Activated CD4-positive, alpha-beta T cell treated with anti-CD3 and anti-CD28 coated beads, Interleukin-2, amount 10 ng/mL, durations not matched to agents 7 days and 5 days (primary cell): ENCODE measurements at places on chromosomes 6 and 20. TPM values are rescaled to one million over a fixed set of nuclear protein-coding genes. Genes with fewer than 3 reads are reported as not detected.

The CCN6 gene
- total RNA-seq = not detected

- no peaks in the 10 kb centered on the region for H3K36me3 ChIP-seq
- peaks cover 61% of the 10 kb centered on the region for H3K27me3 ChIP-seq
- DNase-seq = no peak
These were observed 91.2 kb upstream of the SIRPA start for GRCh38 chr20:1803932-1804501.

GRCh38 chr6:41704028-41704427 is 31.4 kb downstream of the TFEB start:
- peaks cover 36% of the 10 kb centered on the region for H3K4me1 ChIP-seq
- H3K27me3 ChIP-seq = no peaks in the 10 kb centered on the region
- H3K27ac ChIP-seq = no peak overlapping the region
- peaks cover 2% of the 10 kb centered on the region for H3K36me3 ChIP-seq
- H3K4me3 ChIP-seq = no peak overlapping the region

DNA sequence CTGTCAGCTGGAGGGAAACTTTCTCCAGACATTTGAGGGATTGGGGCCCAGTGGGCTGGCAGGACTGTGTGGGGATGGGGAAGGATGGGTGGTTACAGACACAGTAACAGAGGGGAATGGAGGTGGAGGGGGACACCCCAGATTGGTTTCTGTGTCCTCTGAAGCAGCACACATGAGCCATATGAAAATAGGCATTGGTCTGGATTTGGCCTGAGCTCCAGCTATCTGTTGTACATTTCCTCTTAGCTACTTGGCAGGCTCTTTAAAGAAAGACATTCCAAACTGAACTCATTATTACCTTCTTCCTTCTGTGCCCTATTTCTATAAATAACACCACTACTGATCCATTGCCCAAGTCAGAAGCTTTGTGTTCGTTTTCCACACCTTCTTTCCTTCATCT is 72.0 kb upstream of the PRL start:
- no peak overlapping the region for H3K4me3 ChIP-seq
- H3K27ac ChIP-seq = no peak overlapping the region
- no peaks in the 10 kb centered on the region for H3K27me3 ChIP-seq
- H3K4me1 ChIP-seq = no peaks in the 10 kb centered on the region
- H3K36me3 ChIP-seq = no peaks in the 10 kb centered on the region
- DNase-seq = no peak

DNA sequence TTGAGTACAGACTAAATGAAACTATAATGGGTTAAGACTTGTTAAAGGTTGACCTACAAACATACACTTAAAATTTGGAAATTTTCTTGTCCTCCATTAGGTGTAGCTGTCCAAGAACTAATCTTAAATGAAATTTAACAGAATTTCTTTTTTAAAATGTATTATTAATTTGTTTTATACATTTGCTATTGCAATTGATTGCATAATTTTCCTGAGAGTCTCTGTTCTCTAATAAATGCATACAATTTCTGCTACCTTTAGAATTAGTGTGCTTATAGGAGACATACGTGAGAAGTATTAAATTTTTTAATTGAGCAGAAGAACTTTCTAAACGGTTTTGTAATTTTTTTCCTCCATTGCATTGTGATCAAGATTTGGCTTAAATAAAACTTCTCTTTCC is 1.5 kb downstream of the FAM135A start:
- no peak for DNase-seq
- peak overlapping the region; percentile 86 for H3K4me3 ChIP-seq
- H3K36me3 ChIP-seq = peaks cover 7% of the 10 kb centered on the region
- H3K4me1 ChIP-seq = peaks cover 27% of the 10 kb centered on the region
- H3K27me3 ChIP-seq = peaks cover 9% of the 10 kb centered on the region

GRCh38 chr6:123518441-123519188 is 118.1 kb downstream of the TRDN start:
- no peak overlapping the region for H3K27ac ChIP-seq
- H3K36me3 ChIP-seq = no peaks in the 10 kb centered on the region
- H3K4me3 ChIP-seq = no peak overlapping the region
- H3K4me1 ChIP-seq = no peaks in the 10 kb centered on the region
- no peaks in the 10 kb centered on the region for H3K27me3 ChIP-seq
- DNase-seq = no peak

The NOTCH4 gene
- total RNA-seq = 0.27 TPM

GRCh38 chr6:149859938-149860337 is 4.2 kb downstream of the LRP11 start:
- H3K4me1 ChIP-seq = peaks cover 26% of the 10 kb centered on the region
- DNase-seq = no peak
- no peak overlapping the region for H3K4me3 ChIP-seq
- peaks cover 17% of the 10 kb centered on the region for H3K27me3 ChIP-seq

DNA sequence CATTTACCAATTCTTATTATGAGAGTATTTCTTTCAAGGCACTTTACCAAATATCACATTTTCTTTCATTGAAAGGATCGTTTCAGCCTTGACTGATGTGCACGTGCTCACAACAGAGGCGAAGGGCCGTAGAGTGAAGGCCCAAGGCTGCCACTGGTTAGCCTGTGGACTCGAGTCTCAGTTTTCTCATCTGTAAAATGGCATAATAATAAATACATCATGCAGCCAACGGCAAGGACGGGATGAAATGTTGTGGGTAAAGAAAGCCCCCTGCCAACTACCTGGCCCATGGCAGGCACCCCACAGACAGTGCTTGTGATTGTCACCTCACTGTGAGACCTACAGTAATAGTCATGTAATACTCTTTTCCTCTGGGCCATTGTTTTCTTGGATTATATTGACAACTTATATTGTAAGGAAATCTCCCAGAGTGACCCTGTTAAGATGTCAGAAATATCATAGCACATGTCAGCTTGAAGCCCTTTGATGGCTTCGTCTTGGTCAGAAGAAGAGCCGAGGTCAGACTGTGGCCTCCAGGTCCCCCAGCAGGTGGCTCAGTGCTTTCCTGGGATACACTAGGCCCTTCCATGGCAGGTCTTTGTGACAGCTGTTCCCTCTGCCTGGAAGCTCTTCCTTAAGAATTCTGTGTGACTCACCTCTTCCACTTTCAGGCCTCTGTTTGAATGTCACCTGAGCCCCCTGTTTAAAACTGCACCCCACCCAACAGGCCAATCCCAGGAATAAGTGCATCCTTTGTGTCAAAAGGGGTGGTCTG is 36.3 kb downstream of the FAM50B start:
- peaks cover 2% of the 10 kb centered on the region for H3K27me3 ChIP-seq
- no peak for DNase-seq
- no peaks in the 10 kb centered on the region for H3K4me1 ChIP-seq

DNA sequence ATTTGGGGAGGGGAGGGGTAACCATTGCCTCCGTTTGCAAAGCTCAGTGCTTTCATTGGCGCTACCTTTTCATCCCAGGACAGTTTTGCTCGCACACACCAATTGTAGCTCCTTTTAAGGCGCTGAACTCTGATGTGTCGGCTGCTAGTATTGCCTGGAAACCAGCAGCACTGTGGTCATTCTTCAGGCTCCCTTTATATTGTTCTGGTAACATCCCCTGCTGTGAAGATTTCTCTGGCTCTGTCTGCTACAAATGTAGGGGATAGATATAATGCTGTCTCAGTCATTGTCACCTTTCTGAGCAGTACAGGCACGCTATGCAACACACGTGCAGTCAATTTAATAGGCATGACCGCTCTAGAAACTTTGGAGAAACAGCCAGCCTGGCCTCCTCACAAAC is 172.9 kb upstream of the SASH1 start:
- H3K4me3 ChIP-seq = no peak overlapping the region
- DNase-seq = no peak
- no peaks in the 10 kb centered on the region for H3K27me3 ChIP-seq
- H3K36me3 ChIP-seq = no peaks in the 10 kb centered on the region
- no peaks in the 10 kb centered on the region for H3K4me1 ChIP-seq

- no peaks in the 10 kb centered on the region for H3K36me3 ChIP-seq
- no peaks in the 10 kb centered on the region for H3K4me1 ChIP-seq
- no peak overlapping the region for H3K27ac ChIP-seq
- H3K27me3 ChIP-seq = no peaks in the 10 kb centered on the region
- no peak overlapping the region for H3K4me3 ChIP-seq
These were observed 272.8 kb upstream of the SLC35B3 start for GRCh38 chr6:8707956-8708772.

GRCh38 chr6:154513601-154514320 is 3.3 kb upstream of the CNKSR3 start:
- H3K27me3 ChIP-seq = peaks cover 36% of the 10 kb centered on the region
- no peak overlapping the region for H3K4me3 ChIP-seq
- no peaks in the 10 kb centered on the region for H3K36me3 ChIP-seq
- no peak overlapping the region for H3K27ac ChIP-seq

DNA sequence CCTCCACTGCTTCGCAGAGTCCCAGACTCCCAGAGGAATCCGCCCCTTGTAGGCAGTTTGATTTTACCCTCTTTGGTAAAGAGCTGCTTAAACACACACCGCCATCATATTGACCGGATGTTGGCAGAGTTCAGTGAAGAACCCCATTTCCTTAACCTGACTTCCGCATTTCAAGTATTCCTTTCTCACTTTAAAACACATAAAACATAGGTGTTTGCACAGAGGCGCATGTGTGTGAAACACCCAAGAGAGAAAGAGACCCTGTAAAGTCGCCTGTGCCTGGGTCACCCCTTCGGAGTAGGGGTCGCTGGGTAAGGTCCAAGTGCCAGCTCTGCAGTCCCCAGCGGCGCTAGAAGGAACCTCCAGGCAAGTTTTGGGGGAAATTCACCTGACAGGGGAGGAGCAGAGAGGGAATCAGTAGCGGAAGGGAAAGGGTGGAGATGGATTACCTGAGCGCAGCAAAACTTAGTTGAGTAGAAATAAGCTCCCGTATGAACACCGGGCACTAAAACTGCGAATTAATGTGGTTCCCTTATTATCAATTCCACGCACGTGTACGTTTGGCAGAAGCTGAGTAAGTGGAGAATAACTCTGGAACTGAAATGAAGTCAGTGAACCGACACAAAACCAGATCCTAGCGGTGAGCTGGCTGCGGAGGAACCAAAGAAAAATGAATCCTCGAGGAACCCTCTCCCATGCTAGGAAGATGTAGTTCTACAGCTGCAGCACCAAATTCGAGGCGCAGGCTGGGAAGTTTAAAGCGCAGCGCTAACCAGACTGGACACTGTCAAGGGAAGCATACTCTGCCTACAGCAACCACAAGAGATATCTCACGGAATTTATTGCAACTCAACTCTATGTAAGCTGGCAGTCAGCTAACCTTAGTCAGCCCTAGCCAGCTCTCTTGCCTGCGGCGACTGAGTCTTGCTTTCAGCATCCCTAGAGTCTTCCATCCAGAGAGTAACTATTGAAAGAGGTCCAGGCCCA is 3.5 kb upstream of the HTR1B start:
- peaks cover 6% of the 10 kb centered on the region for H3K36me3 ChIP-seq
- H3K27ac ChIP-seq = peak overlapping the region; percentile 69

- peaks cover 1% of the 10 kb centered on the region for H3K36me3 ChIP-seq
- peaks cover 44% of the 10 kb centered on the region for H3K4me1 ChIP-seq
- no peak overlapping the region for H3K4me3 ChIP-seq
- H3K27ac ChIP-seq = no peak overlapping the region
These were observed 67.2 kb downstream of the RPP40 start for GRCh38 chr6:4936681-4937041.

DNA sequence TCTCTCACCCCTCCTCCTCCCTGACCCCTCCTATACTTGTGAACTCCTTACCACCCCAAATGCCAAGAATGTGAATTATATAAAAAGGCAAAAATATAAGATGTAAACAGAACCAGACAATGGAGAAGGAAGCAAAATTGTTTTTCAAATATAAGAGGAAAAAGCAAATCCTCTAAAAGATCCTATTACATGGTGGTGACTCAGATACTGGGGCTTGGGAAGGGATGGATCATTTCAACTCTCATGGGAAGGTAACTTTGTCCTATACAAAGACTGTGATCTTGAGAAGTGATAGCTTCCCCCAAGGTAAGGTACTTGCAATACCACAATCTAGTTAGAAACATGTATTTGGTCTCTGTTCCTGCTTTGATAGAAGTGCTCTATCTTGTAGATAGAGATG is 24.6 kb upstream of the TNFRSF21 start:
- peaks cover 49% of the 10 kb centered on the region for H3K27me3 ChIP-seq
- peaks cover 3% of the 10 kb centered on the region for H3K4me1 ChIP-seq
- no peak overlapping the region for H3K4me3 ChIP-seq
- H3K36me3 ChIP-seq = no peaks in the 10 kb centered on the region
- no peak for DNase-seq

DNA sequence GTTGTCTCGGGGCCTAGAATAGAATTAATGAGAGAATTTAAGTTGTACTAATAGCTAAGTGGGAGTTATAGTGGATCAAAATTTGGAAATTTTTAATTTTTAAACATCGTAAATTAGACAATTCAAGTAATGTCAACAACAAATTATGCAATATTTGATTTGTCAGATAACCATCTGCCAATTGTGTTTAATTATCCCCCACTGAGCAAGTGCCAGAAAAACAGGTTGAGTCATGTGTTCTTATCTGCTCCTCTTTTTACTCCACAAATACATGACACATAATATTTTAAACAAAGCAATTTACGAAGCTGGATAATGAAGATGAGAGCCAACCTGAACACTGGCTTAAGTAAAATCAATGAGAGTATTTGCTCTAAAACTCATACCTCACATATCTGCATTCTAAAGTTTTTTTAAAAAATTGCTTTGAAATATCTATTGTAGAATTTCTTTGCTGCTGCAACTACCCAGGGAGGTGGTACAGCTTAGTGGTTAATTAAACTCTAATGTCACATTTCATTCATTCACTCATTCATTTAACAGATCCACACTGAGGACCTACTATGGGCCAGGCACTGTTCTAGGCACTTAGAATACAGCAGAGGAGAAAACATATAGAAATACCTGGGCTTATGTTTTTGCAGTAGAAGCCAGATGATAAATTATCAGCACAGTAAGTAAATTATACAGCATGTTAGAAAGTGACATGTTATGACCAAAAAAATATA is 57.1 kb upstream of the MAP7 start:
- H3K27me3 ChIP-seq = no peaks in the 10 kb centered on the region
- peaks cover 25% of the 10 kb centered on the region for H3K4me1 ChIP-seq
- no peak for DNase-seq
- peaks cover 39% of the 10 kb centered on the region for H3K36me3 ChIP-seq
- H3K4me3 ChIP-seq = no peak overlapping the region

The C20orf96 gene
- 8.2 TPM for total RNA-seq

The RIPPLY2 gene
- total RNA-seq = not detected

The DEFB119 gene
- total RNA-seq = not detected
